ENCODE measurements at places on chromosomes 4 and X. TPM values are rescaled to one million over a fixed set of nuclear protein-coding genes. Genes with fewer than 3 reads are reported as not detected.

GRCh38 chrX:11346121-11346682 lies 53.0 kb downstream of the AMELX start:
- H3K4me3 ChIP-seq: no peak overlapping the region
- H3K4me1 ChIP-seq: no peaks in the 10 kb centered on the region
- H3K27ac ChIP-seq: no peak overlapping the region
- DNase-seq: no peak
- H3K36me3 ChIP-seq: no peaks in the 10 kb centered on the region

GRCh38 chrX:139826065-139827044 lies 106.5 kb downstream of the ATP11C start:
- DNase-seq: no peak
- H3K4me1 ChIP-seq: no peaks in the 10 kb centered on the region
- no peak overlapping the region for H3K27ac ChIP-seq
- no peak overlapping the region for H3K4me3 ChIP-seq
- no peaks in the 10 kb centered on the region for H3K36me3 ChIP-seq
- H3K27me3 ChIP-seq: no peaks in the 10 kb centered on the region

GRCh38 chr4:181006499-181007260 lies 1236.5 kb upstream of the TENM3 start:
- no peak overlapping the region for H3K27ac ChIP-seq
- DNase-seq: no peak
- no peaks in the 10 kb centered on the region for H3K27me3 ChIP-seq
- H3K4me3 ChIP-seq: no peak overlapping the region
- no peaks in the 10 kb centered on the region for H3K36me3 ChIP-seq

- H3K4me3 ChIP-seq: no peak overlapping the region
- no peak overlapping the region for H3K27ac ChIP-seq
- H3K4me1 ChIP-seq: peaks cover 4% of the 10 kb centered on the region
- no peaks in the 10 kb centered on the region for H3K27me3 ChIP-seq
Observed at GRCh38 chr4:2925496-2925895, 37.7 kb downstream of the NOP14 start.

GRCh38 chrX:100802843-100803242 lies 17.3 kb upstream of the CSTF2 start:
- H3K36me3 ChIP-seq: no peaks in the 10 kb centered on the region
- no peaks in the 10 kb centered on the region for H3K4me1 ChIP-seq
- H3K4me3 ChIP-seq: no peak overlapping the region
- H3K27ac ChIP-seq: no peak overlapping the region
- peak; percentile 60 for DNase-seq

GRCh38 chr4:116598980-116599789 lies 486.2 kb downstream of the TRAM1L1 start:
- no peak for DNase-seq
- no peak overlapping the region for H3K27ac ChIP-seq
- no peaks in the 10 kb centered on the region for H3K4me1 ChIP-seq
- H3K4me3 ChIP-seq: no peak overlapping the region
- H3K27me3 ChIP-seq: no peaks in the 10 kb centered on the region
- no peaks in the 10 kb centered on the region for H3K36me3 ChIP-seq

- no peak overlapping the region for H3K4me3 ChIP-seq
- DNase-seq: no peak
- H3K36me3 ChIP-seq: no peaks in the 10 kb centered on the region
- no peaks in the 10 kb centered on the region for H3K4me1 ChIP-seq
- no peaks in the 10 kb centered on the region for H3K27me3 ChIP-seq
Observed at GRCh38 chrX:11285651-11286050, 7.6 kb upstream of the AMELX start.

GRCh38 chr4:12120968-12121367 lies 692.3 kb upstream of the HS3ST1 start:
- H3K36me3 ChIP-seq: no peaks in the 10 kb centered on the region
- DNase-seq: no peak
- no peak overlapping the region for H3K27ac ChIP-seq
- H3K4me3 ChIP-seq: no peak overlapping the region
- no peaks in the 10 kb centered on the region for H3K27me3 ChIP-seq

DNA sequence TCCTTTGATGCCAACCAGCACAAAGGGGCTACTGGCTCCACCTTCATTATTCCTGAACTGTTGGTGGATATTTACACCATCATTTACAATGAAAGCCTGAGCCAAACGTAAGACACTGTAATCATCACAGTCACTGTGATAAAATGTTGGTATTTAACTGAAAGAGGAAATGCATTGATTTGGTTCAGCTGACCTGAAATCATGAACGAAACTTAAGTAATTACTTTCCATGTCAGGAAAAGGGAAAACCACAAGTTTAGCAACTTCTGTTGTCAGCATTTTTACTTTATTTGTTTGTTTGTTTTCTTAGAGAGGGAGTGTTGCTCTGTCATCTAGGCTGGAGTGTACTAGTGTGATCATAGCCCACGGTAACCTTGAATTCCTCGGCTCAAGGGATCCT lies 247.8 kb upstream of the FAM47A start:
- DNase-seq: no peak
- H3K27ac ChIP-seq: no peak overlapping the region
- H3K36me3 ChIP-seq: no peaks in the 10 kb centered on the region
- H3K4me3 ChIP-seq: no peak overlapping the region

- no peaks in the 10 kb centered on the region for H3K36me3 ChIP-seq
- H3K27ac ChIP-seq: no peak overlapping the region
- no peaks in the 10 kb centered on the region for H3K27me3 ChIP-seq
- DNase-seq: no peak
- H3K4me1 ChIP-seq: no peaks in the 10 kb centered on the region
Observed at GRCh38 chr4:6192245-6192644, 8.1 kb downstream of the JAKMIP1 start.

GRCh38 chr4:76782837-76783236 lies 115.1 kb downstream of the SOWAHB start:
- peaks cover 32% of the 10 kb centered on the region for H3K36me3 ChIP-seq
- no peaks in the 10 kb centered on the region for H3K4me1 ChIP-seq
- no peak overlapping the region for H3K27ac ChIP-seq
- H3K27me3 ChIP-seq: no peaks in the 10 kb centered on the region
- H3K4me3 ChIP-seq: no peak overlapping the region
- no peak for DNase-seq

SCD5 gene
- total RNA-seq: 5.0 TPM

CITED1 gene
- not detected for total RNA-seq

SPANXN4 gene
- not detected for total RNA-seq

FRMPD3 gene
- not detected for total RNA-seq

IL2RG gene
- 90.0 TPM for total RNA-seq
